ENCODE measurements at places on chromosomes 2 and 18. TPM values are rescaled to one million over a fixed set of nuclear protein-coding genes. Genes with fewer than 3 reads are reported as not detected.
A peak's percentile ranks its signal among the peaks of the same experiment; 100 is the strongest.

The EVX2 gene
- not detected for total RNA-seq

GRCh38 chr2:43542285-43542933 lies 53.4 kb downstream of the THADA start:
- peak; percentile 19 for DNase-seq

DNA sequence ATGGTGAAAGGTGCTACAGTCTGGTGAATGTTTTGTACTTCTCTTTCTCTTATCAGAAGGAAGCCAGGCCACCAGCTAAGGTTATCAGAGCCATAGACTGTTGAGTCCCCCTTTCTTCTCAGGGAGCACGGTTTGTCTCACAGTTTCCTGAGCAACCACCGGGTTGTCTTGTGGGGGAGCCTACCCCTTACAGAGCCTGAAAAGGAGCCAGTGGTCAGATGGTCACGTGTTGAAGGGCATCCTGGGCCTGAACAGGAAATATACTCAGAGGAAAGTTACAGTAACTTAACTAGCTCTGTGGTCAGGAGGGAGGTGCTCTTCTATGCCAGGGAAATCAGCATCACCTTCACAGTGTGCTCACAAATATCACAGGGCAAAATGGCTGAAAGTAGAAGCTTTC lies 11.6 kb downstream of the CD28 start:
- DNase-seq, result no peak

The PTPRN gene
- total RNA-seq, result not detected

- DNase-seq, result no peak
Measured at GRCh38 chr18:62758591-62758990, 43.2 kb downstream of the PHLPP1 start.

DNA sequence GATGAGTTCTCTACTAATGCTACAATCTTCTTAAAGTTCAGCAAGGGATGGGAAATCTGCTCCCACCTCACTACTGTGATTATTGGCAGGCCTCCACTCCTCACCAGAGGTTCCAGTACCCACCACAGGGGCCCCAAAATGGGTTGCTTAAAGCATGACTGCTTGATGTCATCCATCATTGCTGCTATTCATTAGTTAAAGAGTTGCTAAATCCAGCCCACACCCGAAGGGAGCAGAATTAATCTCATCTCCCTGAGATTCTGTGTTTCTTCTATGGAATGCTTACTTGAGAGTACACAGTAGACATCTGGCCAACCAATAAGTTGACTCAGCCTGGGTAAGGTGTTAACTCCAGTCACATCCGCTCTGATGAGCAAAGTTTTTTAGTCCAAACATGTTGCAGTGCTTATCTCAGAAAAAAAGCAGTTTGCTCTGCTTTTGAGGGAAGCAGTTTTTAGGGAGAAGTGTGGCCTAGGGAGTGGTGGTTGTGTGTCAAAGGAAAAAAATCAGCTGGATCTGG lies 690.2 kb upstream of the POU3F3 start:
- no peak for DNase-seq

- no peak for DNase-seq
Measured at GRCh38 chr2:200042944-200043343, 87.6 kb downstream of the MAIP1 start.

GRCh38 chr2:221270806-221271205 lies 301.3 kb downstream of the EPHA4 start:
- DNase-seq, result no peak

GRCh38 chr2:4130651-4131050 lies 427.3 kb downstream of the DCDC2C start:
- DNase-seq, result no peak

- DNase-seq, result no peak
Measured at GRCh38 chr2:62654423-62654791, 51.1 kb upstream of the EHBP1 start.

The TCF23 gene
- total RNA-seq, result not detected

The CD302 gene
- total RNA-seq, result 7.6 TPM

DNA sequence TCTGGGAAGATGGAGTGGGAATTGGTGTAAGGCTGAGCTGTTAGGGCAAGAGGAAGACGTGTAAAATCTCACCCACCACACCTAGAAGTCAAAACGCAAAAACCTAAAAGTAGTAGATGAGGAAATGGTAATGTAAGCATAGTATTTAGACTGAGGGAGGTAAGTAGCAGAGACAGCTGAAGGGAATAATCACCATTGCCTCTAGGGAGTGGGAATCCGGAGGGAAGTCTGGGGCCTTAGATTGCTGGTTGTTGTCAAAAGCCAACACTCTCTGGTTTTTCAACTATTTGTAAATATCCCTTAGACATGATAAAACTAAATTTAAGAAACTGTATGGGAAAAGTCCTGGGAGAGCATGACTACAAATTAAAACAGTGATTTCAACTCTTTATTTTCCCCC lies 28.7 kb upstream of the MYCN start:
- DNase-seq, result no peak

DNA sequence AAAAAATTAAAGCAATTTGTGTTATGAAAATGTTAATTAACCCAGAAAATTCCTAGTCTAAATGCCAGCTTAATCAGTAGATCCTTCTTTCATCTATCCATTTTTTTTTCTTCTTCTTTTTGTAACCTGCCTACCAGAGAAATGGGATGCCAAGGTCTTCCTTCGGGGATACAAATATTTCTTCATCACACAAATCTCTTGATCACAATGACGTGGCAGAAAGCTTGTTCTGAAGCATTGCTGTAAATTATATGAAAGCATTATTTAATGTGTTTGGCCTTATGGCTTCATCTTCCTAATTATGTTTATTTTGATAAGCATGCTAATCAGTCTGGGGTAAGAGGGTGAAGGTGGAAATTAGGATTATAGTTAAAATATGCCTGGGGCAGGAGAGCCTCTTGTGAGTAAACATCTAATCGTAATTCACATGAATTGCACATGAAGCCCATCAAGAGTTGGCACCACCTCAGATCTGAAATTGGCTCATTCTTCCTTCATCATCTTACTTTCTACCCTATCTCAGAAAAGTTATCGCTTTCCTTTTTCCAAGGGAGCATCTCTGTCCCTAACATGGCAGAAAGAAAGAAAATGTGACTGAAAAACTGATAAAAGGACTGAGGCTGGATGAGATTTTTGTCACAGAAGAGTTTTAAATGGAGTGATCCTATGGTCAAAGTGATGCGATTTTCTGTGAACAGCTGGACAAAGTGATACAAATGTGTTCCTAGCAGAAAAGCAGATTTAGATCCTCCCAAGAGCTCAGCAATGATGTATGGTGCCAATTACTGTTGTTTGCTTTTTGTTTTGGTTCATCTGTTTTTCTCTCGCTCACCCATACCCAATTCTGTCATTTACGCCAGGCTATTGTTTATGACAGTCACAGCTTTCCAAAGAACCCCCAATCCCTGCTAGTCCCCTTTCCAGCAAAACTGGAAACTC lies 76.9 kb upstream of the PMAIP1 start:
- no peak for DNase-seq

GRCh38 chr2:121334581-121335293 lies 49.7 kb upstream of the TFCP2L1 start:
- DNase-seq, result peak; percentile 62

GRCh38 chr2:120466704-120467054 lies 120.7 kb downstream of the INHBB start:
- no peak for DNase-seq

GRCh38 chr2:175823002-175823706 lies 178.9 kb downstream of the LNPK start:
- no peak for DNase-seq

The NAT8 gene
- total RNA-seq, result not detected

DNA sequence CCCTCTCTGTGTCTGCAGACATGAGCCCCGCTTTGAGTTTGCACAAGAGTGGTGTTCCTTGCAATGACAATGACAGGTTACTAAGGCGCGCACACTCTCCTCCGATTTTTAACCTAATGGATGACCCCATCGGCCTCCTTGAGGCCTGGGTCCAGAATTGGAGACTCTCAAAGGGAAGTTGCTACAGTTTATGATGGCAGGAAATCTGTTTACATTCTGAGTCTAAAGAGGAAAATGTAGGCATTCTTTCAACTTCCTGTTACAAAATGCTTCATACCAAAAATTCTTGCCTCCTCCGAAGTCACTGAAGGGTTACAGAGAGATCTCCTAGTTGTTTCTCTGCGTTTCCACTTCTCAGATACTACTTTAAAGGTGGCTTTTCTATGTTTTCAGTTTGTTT lies 225.3 kb upstream of the AGAP1 start:
- no peak for DNase-seq

Data from Caco-2 (cell line).